ENCODE measurements at places on chromosomes 11 and 22.

GRCh38 chr11:35363246-35363801 is 56.0 kb downstream of the SLC1A2 start:
- DNase-seq: no peak

- no peak for DNase-seq
Measured at GRCh38 chr11:4065601-4066377, 28.8 kb upstream of the RRM1 start.

DNA sequence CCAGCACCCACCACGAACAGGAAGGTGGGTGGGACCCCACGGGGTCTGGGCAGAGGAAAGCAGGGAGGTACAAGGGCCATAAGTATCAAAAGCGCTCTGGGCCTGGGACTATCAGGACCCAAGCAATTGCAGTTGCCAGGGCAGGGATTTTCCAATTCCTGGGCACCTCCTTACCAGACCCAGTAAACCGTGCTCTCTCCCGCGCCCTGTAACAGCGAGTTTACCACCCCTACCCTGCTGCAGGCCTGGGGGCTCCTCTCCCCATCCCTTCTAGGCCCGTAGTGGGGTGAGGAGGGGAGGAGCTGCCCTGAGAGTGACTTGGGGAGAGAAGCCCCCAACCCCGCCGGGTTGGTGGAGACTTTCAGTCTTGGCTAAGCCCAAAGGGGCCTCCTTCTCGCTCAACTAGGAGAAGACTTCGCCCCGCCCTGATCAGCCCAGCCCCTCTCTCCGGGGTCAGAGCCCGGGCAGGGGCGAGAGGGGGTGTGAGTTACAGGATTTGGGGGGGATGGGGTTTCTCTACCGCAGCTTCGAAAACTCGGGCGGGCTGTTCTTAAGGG is 5.4 kb downstream of the PAX6 start:
- DNase-seq: no peak

- DNase-seq: peak; percentile 82
Measured at GRCh38 chr22:32829451-32829851, 27.9 kb downstream of the TIMP3 start.

DNA sequence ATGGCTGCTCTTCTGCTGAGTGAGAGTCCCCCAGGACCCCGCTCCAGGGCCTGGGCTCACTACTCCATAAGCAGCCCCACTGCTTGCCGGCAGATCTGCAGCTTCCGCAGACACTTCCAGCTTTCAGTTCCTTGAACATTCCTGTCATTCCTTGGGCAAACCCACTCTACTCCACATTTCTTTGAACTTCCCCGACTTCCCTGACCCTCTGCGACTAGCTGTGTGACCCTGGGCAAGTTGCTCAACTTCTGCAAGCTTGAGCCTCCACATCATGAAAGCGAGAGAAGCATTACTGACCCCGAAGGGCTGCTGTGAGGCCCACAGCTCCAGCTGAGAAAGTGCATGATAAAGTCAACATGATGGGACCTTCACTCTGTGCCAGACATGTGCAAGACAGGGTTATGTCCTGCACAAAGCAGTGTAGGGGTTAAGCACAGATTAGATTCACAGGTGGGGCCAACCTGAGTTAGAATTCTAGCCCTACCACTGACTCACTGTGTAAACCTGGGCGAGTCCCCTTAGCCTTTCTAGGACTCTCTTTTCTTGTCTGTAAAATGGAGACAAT is 51.8 kb downstream of the THAP12 start:
- DNase-seq: no peak

DNA sequence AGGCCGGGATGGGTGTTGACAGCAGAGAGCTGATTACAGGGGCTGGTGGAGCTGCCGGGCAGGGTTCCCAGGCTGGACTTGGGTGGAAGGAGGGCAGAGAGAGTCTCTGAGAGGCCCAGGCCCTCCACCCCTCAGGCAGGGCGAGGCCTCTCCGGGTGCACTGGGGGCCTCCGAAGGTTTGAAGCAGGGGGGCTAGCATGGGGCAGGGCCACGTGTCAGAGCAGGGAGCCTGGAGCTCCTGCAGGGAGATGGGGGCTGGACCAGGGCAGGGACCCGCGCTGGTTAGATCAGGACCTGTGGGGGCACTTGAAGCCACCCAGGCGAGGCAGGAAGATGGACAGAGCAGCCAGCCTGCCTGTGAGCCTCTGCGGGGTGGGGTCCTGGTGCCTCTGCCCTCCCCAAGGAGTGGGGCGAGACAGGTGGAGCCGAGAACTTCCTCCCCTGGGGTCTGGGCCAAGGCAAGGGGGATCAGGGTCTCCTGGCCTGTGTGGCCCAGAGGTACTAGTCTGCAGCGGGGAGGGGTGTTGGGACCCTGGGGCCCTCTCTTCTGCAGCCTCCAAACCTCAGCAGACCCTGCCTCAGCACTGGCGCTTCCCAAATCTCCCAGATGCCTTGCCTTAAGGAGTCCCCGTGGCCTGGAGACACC is 911 bp downstream of the PANX2 start:
- DNase-seq: peak; percentile 74
